Foreskin fibroblast (primary cell): ENCODE measurements at places on chromosomes 16 and 17.

GRCh38 chr16:64977206-64977920, 144.5 kb downstream of the CDH11 start:
- peak; percentile 55 for DNase-seq

- no peak for DNase-seq
Observed at GRCh38 chr17:32833076-32833475, 43.8 kb downstream of the MYO1D start.

DNA sequence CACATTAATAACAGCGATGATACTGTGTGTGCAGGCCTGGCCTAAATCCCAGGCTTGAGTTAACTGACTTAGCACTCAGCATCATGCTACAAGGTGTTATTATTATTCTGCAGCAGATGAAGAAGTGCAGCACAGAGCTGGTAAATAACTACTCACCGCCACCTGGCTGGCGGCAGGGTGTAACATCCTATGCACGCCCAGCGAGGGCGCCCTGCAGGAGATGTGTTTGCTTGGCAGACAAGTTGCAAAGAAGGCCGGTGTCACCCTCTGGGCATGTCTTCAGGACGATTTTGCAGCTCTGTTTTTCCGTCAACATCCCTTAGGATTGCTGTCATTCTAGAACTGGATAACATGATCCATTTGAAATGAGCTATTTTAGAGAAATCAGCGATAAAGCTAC, 30.1 kb downstream of the DNAH9 start:
- DNase-seq = no peak

- DNase-seq = no peak
Observed at GRCh38 chr16:82175627-82176026, 5.6 kb upstream of the MPHOSPH6 start.

DNA sequence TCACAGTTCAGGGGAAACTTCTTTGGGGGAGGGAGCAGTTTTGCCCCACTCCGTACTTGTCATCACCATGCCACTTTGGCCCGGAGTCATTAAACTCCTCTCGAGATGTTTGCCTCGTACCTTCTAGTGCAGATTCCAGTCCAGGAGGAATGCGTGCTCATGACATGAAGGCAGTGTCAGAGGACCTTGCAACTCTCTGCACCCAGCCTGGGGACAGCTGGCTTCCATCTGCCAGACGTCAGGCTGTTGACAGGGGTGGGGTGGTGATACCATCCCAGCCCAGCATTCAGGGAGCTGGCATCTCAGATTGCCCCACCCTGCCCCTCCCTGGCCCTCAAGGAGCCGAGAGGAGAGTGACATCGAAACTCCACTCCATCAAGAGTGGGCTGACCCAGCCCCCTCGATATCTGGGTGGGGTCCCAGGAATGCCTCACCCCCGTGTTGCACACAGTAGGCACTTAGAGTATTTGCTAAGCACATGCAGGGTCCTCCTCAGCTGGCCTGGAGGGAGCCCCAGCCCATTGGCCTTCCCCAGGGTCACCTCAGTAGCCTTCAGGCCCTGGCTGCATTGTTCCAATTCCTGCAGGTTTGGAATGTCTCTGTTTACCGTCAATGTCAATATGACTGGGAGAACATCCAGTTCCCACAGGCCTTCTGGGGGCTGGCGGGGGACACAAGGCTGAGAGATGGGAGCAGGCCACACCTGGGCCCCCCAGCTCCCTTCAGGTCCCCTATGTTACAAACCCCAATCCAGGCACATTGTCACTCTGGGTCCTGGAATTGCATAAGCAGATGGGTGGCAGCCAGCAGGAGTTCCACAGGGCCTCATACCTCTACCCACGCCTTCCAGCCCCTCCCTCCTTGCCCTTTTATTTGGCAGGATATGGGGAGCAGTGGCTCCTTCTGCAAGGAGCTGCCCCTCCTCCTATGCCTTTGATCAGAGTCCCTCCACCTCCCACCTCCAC, 21.3 kb upstream of the EMP2 start:
- no peak for DNase-seq

DNA sequence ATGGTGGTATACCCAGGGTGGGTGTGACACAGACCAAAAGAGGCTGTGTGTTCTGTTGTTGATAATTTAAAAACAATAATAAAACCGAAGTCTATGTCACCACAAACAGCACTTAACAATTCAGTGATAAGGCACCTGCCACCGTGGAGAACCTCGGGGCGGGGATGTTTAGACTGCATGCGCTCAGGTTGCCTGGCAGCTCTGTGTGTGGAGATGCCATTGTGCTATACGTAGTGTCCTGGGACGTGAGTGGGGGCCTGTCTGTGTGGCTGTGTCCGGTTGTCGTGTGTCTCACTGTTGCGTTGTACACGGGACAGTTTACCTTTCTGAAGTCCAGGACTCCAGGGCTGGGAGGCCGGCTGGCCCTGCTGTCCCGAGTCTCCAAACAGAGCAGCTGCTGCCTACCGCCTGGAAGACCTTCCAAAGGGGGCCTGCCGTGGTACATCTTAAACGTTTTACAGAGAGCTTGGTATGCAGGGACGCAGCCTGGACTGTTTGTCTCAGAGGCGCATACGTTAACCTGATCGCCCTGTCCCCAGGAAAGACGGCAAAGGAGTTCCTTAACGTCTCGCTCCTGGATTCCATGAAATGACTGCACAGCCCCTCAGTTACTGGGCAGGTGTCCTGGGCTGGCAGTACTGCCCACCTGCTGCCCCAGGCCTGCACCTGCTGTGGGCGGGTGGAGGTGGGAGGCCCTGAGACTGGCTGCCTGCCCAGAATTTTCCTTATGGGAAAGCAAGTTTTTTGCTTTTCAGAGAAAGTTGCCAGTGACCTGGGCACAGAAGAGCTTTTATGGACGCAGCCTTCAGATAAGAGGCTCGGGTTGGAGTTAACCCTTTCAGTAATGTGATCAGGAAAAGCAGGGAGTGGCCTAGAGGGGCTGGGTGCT, 19.0 kb downstream of the SPIRE2 start:
- no peak for DNase-seq

- no peak for DNase-seq
Observed at GRCh38 chr17:49051269-49051668, 54.1 kb downstream of the IGF2BP1 start.
